ENCODE measurements at places on chromosomes 3 and 15. TPM values are rescaled to one million over a fixed set of nuclear protein-coding genes. Genes with fewer than 3 reads are reported as not detected.
A peak's percentile ranks its signal among the peaks of the same experiment; 100 is the strongest.

- no peak for DNase-seq
Measured at GRCh38 chr15:28117432-28117990, 18.4 kb upstream of the OCA2 start.

Gene DPPA2
- total RNA-seq = not detected

Gene PCBP4
- 144 TPM for total RNA-seq

Gene GP5
- total RNA-seq = 0.07 TPM

DNA sequence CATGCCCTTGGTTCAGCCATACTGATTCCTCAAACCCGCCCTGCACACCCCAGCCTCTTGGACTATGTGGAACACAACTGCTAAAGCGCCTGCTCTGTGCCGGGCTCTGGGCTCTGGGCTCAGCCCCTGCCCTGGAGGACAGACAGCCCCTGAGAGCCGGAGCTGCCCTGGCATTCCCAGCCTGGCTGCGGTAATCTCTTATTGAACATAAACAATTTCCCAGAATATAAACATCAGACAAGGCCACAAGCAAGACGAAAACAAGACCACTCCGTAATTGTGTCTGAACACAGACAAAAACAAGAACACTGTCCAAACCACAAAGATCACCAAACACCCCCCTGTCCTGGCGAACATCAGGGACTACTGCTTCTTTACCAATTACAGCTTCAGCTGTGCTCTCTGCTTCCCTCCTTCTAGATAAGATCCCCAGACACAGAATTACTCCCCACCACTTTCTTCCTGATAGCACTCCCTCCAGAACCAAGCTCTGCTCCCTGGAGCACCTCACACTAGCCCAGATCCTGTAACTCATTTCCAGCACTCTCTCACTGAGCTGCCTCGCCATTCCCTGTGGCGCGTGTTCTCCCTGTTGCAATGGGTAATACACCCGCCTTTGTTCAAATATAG is 57.1 kb upstream of the TLE3 start:
- DNase-seq = no peak

Gene ADAMTS9
- total RNA-seq = 217 TPM

DNA sequence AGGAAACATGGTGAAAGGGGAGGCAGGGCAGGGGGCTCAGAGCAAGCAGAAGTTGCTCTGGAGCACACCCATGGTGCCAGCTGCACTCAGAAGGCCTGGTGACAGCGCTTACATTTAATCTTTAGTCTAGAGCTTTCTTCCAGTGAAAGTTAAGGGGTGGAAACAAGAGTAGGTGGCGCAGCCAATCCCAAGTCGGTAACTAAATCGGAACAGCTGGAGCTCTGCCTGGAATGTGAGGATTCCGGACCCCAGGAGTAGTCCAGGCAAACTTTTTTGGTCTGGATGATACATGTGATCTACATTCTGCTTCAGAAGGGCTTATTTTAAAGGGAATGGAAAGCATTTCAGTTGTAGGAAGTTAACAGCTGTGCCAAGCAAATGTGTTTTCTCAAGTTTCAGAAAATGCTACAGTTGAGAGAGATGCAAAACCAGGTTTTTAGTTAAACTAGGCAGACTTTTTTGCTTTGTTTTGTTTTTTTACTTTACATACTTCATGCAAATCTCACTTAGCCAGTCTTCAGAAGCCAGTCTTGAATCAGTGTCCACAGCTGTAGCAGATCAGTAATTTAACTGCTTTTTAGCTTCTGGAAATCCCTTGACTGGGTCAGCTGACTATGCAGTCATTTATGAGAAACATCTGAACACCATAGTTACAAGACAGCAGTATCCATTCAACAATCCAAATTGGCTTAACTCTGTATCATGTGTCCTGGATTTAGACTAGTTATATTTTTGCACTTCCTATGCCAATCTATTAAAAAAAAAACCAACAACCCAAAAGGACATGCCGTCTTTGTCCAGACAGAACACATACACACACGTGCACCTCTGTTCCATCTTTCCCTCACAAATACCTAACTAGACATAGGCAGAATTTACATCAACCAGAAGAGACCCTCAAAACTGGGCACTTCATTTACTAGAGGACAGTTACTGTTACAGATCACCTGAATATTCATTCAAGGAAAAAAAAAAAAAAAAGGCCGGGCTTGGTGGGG is 33.2 kb downstream of the ZNF106 start:
- peak; percentile 69 for DNase-seq

DNA sequence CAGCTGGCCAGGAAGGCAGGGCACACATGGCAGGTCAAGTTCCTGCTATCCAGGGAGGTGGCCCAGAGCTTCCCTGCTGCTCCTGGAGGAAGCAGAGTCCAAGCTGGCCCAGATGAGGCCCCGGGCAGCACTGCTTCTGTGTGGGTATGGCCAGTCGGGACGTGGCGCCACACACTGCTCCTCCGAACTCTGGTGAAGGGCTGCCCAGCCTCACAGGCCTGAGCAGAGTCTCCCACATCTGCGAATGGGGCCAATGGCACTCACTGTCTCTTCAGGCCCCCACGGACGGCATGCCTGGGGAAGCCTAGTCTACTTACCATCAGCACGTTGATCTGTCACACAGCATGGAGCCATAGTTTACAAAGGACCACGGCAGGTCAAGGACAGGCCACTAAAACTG is 2.5 kb upstream of the PLA2G4F start:
- no peak for DNase-seq

- DNase-seq = no peak
Measured at GRCh38 chr15:88131937-88132336, 124.6 kb downstream of the NTRK3 start.

- no peak for DNase-seq
Measured at GRCh38 chr3:117217760-117218316, 508.3 kb downstream of the TUSC7 start.

DNA sequence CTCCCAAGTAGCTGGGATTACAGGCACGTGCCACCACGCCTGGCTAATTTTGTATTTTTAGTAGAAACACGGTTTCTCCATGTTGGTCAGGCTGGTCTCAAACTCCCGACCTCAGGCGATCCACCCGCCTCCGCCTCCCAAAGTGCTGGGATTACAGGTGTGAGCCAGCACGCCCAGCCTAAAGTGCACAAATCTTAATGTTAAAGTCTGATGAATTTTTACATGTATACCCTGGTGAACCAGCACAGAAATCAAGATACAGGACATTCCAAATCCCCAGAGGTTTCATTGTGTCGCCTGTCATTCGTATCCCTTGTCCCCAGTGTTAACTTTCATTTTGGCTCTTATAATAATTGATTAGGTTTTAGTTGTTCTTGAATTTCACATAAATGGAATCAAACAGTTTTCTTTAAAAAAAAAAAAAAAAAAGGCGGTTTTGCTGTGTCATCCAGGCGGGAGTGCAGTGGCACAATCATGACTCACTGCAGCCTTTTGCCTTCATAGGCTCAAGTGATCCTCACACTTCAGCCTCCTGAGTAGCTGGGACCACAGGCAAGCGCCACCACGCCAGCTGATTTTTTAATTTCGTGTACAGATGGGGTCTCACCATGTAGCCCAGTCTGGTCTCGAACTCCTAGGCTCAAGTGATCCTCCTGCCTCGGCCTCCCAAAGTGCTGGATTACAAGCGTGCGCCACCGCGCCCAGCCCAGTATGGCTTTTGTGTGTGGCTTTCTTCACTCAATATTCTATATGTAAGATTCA is 1.5 kb upstream of the TM4SF19 start:
- no peak for DNase-seq

DNA sequence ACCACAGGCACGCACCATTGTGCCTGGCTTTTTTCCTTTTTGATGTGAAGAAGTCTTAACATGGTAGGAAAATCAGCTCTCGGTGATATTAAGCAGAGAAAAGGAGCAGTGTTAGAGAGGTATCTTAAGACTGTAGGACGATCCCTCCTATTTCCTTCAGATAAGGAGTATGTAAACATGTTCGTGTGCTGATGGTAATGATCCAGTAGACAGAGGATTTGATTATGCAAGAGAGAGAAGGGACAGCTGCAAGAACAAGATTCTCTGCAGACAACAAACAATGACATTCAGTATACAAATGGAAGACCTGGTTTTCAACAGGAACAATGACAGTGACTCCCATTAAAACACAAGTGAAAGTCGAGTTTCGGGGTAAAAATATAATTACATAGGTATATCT is 95.1 kb upstream of the MELTF start:
- DNase-seq = no peak

DNA sequence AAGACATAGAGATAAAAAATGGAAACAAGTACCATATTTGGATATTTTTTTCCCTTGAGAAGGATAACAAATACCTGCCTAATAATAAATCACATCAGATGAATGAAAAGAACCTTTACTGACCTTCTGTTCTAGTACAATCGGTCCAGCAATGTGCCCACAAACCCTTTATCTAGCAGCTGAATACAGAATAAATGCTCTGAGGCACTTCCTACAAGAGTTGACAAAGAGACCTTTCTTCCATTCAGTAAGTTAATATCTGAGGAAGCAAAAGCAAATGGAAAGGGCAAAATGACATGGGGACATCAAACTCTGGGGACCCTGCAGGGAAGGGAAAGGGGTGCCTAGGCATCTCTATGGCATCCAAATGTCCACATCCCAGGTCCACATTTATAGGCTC is 115.8 kb downstream of the NEK10 start:
- DNase-seq = no peak

- peak; percentile 5 for DNase-seq
Measured at GRCh38 chr15:49242820-49243219, 72.8 kb downstream of the GALK2 start.

DNA sequence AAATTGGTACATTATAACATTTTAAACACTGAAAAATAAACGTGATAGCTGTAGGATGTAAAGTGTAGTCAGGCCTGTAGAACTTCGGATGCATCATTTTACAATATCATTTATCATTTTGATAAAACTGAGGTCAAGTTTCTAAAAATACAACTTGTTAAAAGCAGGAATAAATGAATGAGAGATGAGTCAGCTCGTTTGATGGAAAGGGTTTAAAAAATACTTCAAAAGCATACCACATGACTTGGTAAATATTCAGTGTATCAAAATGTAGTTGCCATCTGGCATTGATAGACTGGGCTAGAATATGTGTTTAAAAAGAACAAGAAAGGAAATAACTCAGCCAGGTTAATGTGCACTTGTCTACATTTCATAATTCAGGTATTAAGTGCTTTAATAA is 357.0 kb downstream of the TIGIT start:
- DNase-seq = peak; percentile 23

Gene RBPMS2
- 1.9 TPM for total RNA-seq

Gene ACAN
- 0.27 TPM for total RNA-seq

GRCh38 chr15:45205192-45205591 is 17.4 kb upstream of the SHF start:
- no peak for DNase-seq

GRCh38 chr15:49813625-49814024 is 192.8 kb downstream of the DTWD1 start:
- DNase-seq = no peak

Gene CX3CR1
- total RNA-seq = not detected

DNA sequence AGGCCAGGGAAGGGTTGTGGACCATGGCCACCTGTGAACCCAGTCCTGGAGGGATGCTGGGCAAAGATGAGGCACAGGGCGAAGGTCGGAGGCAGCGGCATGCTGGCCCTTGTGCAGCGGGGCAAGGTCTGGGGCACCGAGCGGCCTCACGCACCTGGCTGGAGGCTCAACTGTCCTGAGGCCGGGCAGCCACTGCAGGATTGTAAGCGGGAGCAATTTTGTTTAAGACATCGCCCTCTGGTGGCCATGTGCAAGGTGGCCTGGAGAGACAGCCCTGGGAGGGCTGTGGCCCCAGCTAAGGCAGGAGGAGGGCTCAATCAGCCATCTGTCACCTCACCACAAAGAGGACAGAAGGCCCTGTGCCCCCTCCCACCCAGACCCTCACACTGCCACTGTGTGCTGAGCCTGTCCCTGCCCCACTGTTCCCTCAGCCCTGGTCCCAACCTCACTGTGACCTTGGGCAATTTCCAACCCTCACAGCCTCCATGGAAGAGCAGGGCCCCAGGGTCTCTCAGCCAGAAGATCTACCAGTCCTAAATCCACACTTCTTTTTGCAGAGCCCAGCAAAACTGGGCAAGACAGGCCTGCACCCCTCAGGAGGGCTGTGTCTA is 46.2 kb downstream of the TPRA1 start:
- DNase-seq = peak; percentile 28

DNA sequence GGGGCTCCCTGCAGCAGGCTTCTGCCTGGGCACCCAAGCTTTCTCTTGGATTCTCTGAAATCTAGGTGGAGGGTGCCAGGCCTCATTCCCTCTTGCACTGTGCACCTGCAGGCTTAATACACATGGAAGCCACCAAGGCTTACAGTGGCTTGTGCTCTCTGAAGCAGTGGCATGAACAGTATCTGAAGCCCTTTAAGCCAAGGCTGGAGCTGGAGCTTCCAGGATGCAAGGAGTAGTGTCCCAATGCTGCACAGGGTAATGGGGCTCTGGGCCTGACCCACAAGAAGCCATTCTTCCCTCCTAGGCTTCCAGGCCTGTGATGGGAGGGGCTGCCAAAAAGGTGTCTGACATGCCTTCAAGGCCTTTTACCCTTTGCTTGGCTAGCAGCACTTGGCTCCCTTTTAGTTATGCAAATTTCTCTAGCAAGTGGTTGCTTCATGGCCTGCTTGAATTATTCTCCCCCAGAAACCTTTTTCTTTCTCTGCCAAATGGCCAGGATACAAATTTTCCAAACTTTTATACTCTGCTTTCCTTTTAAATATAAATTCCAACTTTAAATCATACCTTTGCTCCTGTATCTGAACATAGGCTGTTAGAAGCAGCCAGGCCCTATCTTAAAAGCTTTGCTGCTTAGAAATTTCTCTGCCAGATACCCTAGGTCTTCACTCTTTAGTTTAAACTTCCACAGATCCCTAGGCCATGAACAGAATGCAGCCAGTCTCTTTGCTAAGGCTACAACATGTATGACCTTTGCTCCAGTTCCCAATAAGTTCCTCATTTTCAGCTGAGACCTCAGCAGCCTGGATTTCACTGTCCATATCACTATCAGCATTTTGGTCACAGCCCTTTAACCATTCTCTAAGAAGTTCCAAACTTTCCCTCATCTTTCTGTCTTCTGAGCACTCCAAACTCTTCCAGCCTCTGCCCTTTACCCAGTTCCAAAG is 201.1 kb upstream of the LRRFIP2 start:
- DNase-seq = no peak

Gene DNAH1
- 0.96 TPM for total RNA-seq

DNA sequence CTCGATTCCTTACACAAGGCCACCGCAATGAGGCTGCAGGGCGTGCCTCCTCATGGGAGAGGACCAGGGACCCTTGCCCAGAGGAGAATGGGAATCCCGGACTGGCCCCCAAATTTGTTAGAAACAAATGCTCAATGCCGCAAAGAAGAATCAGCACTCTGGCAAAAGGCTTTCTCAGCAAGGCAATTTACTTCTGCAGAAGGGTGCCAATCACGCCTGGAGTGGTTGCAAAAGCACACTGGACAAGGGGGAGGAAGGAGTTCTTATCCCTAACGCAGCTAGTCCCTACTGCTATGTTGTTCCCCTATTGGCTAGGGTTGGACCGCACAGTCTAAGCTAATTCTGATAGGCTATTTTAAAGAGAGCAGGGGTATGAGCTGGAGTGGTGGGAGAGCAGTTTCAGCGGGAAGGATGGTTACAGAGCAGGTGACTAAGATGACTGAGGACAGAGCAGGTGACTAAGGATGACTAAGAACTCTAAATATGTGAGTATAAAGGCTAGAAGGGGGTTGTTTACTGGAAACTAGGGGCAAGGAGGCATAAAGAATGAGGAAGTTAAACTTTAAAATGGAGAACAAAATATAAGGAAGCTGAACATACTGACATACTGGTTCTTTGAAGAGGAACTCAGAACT is 48.5 kb downstream of the KATNBL1 start:
- no peak for DNase-seq

Measured in kidney epithelial cell (primary cell).